ENCODE measurements at places on chromosomes 7 and 10. TPM values are rescaled to one million over a fixed set of nuclear protein-coding genes. Genes with fewer than 3 reads are reported as not detected.
A peak's percentile ranks its signal among the peaks of the same experiment; 100 is the strongest.

Gene SRRM3
- total RNA-seq = not detected

GRCh38 chr10:84264611-84265141 is 19.8 kb downstream of the RGR start:
- peaks cover 18% of the 10 kb centered on the region for H3K27me3 ChIP-seq
- H3K4me3 ChIP-seq = no peak overlapping the region
- no peaks in the 10 kb centered on the region for H3K4me1 ChIP-seq
- no peaks in the 10 kb centered on the region for H3K36me3 ChIP-seq
- DNase-seq = peak; percentile 73

- no peaks in the 10 kb centered on the region for H3K4me1 ChIP-seq
- H3K27me3 ChIP-seq = no peaks in the 10 kb centered on the region
- H3K27ac ChIP-seq = no peak overlapping the region
- no peaks in the 10 kb centered on the region for H3K36me3 ChIP-seq
- no peak for DNase-seq
Measured at GRCh38 chr7:79050603-79051002, 402.9 kb downstream of the MAGI2 start.

DNA sequence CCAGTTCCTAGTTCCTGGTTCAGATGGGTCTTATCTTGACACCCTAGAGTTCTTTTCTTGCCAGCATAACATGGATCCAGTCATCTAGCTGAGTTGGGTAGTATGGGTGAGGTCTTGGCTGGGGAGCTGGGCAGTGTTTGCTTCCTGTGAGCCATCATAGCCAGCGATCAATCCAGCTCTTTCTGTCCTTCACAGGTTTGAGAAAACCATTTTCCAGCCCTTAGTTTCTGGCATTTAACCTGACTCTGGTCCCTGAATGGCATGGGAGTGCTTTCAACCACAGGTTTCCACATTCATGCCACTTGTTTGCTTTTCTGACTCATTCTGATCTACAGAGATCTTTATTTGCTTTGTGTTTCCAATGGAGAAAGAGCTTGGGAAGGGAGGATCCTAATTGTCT is 8.6 kb downstream of the SLC13A1 start:
- H3K27me3 ChIP-seq = no peaks in the 10 kb centered on the region
- H3K4me3 ChIP-seq = no peak overlapping the region
- no peaks in the 10 kb centered on the region for H3K4me1 ChIP-seq
- H3K36me3 ChIP-seq = no peaks in the 10 kb centered on the region

- no peaks in the 10 kb centered on the region for H3K27me3 ChIP-seq
- H3K36me3 ChIP-seq = no peaks in the 10 kb centered on the region
- no peak overlapping the region for H3K4me3 ChIP-seq
- H3K27ac ChIP-seq = no peak overlapping the region
- no peaks in the 10 kb centered on the region for H3K4me1 ChIP-seq
Measured at GRCh38 chr10:121368347-121369025, 229.8 kb downstream of the FGFR2 start.

DNA sequence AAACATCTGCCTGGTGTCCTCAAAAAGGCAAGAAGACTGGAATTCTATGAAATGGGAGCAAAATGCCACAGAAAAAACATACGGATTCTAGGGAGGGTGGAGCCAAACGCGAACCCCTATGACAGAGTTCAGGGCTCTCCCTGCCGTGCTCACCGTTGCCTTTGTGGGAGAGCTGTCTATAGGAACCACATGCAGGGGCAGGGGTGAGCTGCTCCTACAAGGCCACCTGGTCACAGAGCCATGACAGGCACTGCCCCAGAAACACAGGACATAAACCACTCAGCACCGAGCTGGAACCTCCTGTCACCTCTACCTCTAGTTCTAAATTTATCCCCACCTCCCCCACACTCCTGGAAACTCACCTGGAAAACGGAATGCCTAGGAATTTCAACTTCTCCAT is 155.1 kb upstream of the ZNF32 start:
- DNase-seq = no peak
- no peaks in the 10 kb centered on the region for H3K36me3 ChIP-seq
- H3K27ac ChIP-seq = no peak overlapping the region
- H3K4me1 ChIP-seq = no peaks in the 10 kb centered on the region

All from B cell (primary cell).